LHCN-M2 (cell line): ENCODE measurements at places on chromosomes 6 and 20. TPM values are rescaled to one million over a fixed set of nuclear protein-coding genes. Genes with fewer than 3 reads are reported as not detected.
A peak's percentile ranks its signal among the peaks of the same experiment; 100 is the strongest.

The PRR18 gene
- total RNA-seq: not detected in 2 replicates

The GABRR1 gene
- total RNA-seq: not detected in 2 replicates

The ARMC12 gene
- 0.29 TPM in 1 of 2 replicates, not detected in the other for total RNA-seq

DNA sequence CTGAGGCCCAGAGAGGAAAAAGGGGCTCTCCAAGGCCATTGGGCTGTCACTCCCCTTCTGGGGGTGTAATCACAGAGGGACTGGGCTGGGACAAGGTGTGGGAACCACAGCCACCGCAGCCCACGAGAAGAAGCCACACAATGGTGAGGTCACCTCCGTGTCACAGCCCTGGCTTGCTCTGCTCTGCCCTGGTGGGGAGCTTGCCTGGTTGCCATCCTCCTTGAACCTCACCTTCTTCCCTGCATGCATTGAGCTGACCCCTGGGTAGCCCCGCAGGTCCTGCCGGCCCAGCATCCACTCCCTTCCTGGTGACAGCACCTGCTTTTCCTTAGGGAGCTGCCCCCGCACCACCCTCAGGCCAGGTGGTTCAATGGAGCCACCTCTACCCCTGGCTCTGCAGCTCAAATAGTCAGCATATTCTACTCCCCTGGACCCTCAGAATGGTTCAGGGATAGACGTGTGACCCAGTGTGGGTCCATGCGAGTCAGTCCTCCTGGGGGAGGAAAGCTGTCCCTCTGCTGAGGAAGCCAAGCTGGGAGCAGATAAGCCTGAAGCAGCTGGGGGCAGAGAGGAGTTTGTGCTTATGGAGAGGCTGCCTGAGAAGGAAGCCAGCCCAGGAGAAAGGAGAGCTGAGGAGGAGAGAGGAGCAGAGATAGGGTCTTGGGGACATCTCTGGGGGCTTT lies 21.3 kb downstream of the RBM38 start:
- DNase-seq: no peak

- no peak for DNase-seq
Measured at GRCh38 chr20:10366898-10367692, 66.9 kb downstream of the MKKS start.

- DNase-seq: peak; percentile 12
Measured at GRCh38 chr6:79070206-79070825, 7.7 kb downstream of the PHIP start.

DNA sequence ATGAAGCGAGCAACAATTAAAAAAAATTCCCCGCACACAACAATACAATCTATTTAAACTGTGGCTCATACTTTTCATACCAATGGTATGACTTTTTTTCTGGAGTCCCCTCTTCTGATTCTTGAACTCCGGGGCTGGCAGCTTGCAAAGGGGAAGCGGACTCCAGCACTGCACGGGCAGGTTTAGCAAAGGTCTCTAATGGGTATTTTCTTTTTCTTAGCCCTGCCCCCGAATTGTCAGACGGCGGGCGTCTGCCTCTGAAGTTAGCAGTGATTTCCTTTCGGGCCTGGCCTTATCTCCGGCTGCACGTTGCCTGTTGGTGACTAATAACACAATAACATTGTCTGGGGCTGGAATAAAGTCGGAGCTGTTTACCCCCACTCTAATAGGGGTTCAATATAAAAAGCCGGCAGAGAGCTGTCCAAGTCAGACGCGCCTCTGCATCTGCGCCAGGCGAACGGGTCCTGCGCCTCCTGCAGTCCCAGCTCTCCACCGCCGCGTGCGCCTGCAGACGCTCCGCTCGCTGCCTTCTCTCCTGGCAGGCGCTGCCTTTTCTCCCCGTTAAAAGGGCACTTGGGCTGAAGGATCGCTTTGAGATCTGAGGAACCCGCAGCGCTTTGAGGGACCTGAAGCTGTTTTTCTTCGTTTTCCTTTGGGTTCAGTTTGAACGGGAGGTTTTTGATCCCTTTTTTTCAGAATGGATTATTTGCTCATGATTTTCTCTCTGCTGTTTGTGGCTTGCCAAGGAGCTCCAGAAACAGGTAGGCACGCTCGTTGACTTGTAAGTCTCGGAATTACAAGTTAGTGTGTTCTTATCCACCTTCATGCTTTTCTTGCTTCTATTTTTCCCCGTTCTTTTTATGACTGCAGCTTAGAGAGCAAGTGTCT lies at the start of gene EDN1:
EDN1 (plus strand) TSS at position 429 of the 888 bp plus-strand sequence; CDS start at position 698, 269 bp downstream.
- DNase-seq: peak; percentile 80

- DNase-seq: peak; percentile 87
Measured at GRCh38 chr6:42028234-42029061, 21.9 kb upstream of the TAF8 start.

DNA sequence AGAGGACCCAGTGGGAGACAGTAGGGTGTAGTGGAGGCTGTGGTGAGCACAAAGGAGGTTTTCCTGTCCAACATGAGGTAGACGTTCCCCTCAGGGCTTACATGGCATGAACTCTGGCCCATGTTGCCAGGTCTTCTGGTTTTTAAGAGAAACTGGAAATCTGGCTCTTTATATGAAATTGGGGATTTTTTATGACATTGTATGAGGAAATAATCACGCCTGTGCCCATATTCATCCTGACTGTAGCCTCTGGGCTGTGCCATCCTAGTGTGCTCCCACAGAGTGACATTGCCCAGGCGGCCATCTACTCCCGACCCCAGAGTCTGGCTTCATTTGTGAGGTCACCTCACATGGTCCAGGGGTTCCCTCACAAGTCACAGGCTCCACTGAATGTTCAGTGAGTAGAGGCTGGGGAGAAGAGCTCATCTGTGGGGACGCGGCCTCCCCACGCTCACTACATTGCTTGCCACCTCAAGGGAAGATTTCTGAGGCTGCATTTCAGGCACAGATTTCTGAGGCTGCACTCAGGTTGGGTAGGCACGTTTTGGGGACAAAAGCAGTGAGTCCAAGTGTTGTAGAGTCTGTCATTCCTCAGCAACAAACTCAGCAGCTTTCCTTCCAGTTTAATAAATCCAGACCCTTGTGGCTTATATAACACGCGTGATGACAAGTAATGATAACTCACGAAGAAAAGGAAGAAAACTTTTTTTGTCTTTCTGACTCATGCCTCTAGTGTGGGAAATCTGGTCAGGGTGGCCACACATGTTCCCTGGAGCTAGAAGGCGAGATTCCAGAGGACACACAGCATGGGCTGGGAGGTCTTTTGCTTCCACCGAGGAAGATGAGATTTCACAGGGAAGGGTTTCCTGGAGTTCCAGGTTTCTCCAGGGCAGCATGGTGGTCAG lies 41.7 kb downstream of the SLC24A3 start:
- DNase-seq: no peak
